ENCODE measurements at places on chromosomes 5 and 9. TPM values are rescaled to one million over a fixed set of nuclear protein-coding genes. Genes with fewer than 3 reads are reported as not detected.

Gene TNIP1
- 32.4 TPM for total RNA-seq

Gene RFESD
- total RNA-seq, result 7.6 TPM

Gene PDZD2
- total RNA-seq, result 8.1 TPM

Gene MGAT4B
- total RNA-seq, result 38.9 TPM

Gene INSL6
- total RNA-seq, result not detected
